M059J (cell line): ENCODE measurements at places on chromosomes 5 and 9. TPM values are rescaled to one million over a fixed set of nuclear protein-coding genes. Genes with fewer than 3 reads are reported as not detected.

CLIC3 gene
- 11.0 and 18.9 TPM in 2 replicates for total RNA-seq

IL9 gene
- total RNA-seq: not detected in 2 replicates

SCGB3A2 gene
- total RNA-seq: not detected in 2 replicates

NUTM2F gene
- total RNA-seq: not detected in 2 replicates

AGXT2 gene
- 0.07 TPM in 1 of 2 replicates, not detected in the other for total RNA-seq

GRCh38 chr9:101485924-101486692, 47.5 kb upstream of the RNF20 start:
- peak; percentile 49 for DNase-seq

- DNase-seq: no peak
Measured at GRCh38 chr5:178426326-178427130, 163.7 kb downstream of the COL23A1 start.

DNA sequence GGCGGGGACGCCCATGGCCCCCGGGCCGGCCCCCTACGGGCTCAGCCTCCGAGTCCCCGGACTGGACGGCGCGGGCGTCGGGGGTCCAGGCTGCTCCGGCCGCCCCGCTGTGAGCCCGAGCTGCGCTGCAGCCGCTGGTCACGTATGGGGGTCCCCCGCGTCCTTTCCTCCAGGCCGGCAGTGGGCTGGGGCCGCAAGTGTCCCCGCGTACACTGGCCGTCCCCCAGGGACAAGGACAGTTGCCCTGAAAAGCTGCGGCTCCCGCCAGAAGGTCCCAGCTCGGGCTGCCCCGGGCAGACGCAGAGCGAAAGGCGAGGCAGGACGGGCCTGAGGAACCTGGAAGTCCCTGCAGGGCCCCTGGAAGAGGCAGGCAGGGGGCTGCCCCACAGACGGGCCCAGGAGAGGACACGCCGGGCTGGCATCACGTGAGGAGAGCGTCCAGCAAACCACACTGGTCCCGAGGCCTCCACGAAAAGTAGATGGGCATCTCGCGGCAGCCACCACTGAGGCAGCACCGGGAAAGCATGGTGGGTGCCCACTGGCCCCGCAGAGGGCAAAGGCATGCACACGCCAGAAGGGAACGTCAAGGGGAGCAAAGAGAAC, 3.3 kb upstream of the NKD2 start:
- DNase-seq: no peak

DNA sequence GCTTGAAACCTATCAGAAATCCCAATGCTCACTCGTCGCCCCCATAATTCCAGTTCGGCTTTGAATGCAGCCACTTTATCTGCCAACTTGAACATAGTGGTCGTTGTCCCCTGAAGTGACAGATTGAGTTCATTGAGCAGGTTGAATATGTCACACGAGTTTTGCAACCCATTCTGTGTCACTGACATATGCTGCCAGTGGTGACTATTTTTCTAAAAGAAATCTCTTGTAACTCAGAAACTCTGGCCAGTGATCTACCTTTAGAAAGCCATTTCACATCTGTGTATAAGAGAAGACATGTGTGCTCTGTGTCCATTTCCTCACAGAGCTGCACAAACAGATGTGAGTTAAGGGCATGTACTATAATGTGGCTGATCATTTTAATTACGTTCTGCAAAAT, 47.0 kb upstream of the LARP1 start:
- DNase-seq: no peak

DNA sequence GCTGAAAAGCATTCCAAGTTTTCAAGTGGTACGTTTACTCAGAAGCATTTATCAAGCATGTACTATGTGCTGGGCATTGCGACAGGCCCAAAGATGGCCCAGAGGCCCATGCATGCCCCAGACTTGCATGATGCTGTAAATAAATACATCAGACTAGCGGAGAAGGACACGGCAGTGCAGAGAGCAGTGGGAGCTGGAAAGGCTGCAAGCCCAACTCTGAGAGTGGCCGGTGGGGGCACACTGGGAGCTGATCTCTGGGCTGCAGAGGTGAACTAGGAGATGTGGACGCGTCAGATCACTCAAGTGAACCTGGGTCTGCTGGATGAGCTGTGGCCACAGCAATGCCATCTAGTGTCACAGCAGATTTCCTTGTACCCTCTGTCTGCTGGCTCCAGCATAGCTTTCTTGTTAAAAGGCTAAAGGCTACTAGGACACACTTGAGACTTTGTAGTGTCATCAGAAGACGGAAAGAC, 246.9 kb downstream of the FANCC start:
- DNase-seq: no peak

- no peak for DNase-seq
Measured at GRCh38 chr5:83539463-83539790, 67.9 kb downstream of the VCAN start.

GRCh38 chr5:112626715-112627114, 111.0 kb upstream of the APC start:
- no peak for DNase-seq
